Activated T-helper 17 cell treated with anti-CD3 and anti-CD28 coated beads, Interleukin-2, amount 50 U/mL, for 72 hours (primary cell): ENCODE measurements at places on chromosomes 13 and 19. TPM values are rescaled to one million over a fixed set of nuclear protein-coding genes. Genes with fewer than 3 reads are reported as not detected.

DNA sequence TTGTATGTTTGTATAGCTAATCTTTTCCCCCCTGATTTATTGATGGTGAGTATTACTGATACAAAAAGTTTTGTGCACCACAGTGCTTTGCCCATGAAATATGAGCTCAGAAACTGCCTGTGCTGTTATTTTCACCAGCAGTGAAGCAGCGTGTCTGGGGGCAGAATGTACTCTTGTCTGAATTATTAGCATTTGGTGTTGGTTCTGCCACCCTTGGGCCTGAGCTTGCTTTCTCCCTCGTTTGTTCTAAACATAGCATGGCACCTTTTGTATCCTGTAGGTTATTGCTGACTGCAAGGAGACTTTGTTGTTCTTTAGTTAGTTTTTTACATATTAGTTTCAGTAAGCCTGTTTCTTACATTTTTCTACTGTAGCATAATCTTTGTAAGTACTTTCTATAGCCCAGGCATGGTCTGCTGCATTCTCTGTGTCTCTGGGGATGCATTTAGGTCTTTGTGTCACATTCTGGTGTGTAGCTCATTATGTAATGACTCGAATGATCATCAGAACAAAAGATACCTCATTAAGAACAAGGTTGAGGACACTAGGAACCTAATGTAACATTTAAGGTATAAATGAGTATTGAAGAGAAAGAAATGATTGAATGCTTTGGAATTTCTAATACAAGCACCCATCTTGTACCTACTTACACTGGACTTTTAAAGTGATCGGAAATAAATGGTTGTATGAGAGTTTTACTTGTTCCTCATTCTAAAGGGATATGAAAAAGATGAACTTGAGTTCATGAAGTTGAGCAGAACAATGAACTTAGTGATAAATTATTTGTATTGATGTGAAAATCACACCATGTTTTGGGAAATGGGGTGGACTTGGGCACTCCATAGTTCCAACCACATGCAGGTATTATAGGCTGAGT is 50.3 kb upstream of the GPI start:
- no peaks in the 10 kb centered on the region for H3K27me3 ChIP-seq
- no peak overlapping the region for H3K4me3 ChIP-seq
- H3K4me1 ChIP-seq, result peaks cover 39% of the 10 kb centered on the region
- ATAC-seq, result no peak

DNA sequence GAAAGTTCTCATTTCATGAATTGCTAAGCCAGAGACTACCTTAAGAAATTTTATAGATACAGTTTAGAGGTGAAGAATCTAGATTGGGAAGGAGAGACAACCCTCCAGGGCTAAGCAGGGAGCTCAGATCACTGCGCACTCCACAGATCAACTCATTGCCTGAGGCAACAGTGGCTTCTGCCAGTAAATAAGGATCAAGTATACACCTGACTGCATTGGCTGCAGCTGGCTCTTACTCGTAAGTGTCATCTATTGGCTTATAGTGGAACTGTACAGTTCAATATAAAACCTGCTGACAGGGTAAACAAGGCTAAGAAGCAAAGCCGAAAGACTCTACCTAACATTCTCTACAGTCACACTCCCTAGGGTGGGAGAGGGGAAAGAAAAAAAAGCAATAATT is 18.0 kb upstream of the C1QTNF9B start:
- no peak for ATAC-seq
- no peak overlapping the region for H3K4me3 ChIP-seq
- peaks cover 36% of the 10 kb centered on the region for H3K27me3 ChIP-seq
- H3K36me3 ChIP-seq, result no peaks in the 10 kb centered on the region

DNA sequence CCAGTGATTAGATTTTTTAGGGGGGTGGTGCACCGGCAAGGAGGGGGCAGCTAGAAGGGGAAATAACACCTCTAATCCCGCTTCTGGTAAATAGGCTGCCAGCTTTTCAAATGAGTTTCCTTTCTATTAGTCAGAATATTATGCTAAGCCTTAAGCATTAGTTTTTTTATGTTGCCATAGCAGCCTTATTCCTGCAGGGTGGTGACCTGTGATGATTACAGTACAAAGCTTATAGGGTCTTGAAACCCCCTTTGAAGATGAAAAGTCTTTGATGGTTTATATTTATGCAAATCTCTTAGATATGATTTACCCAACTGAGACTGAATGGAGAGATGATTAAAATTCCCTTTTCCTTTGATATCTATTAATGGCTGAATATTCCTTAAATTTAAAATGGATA is 109.8 kb downstream of the ZIC5 start:
- H3K27ac ChIP-seq, result no peak overlapping the region
- ATAC-seq, result no peak
- peaks cover 8% of the 10 kb centered on the region for H3K27me3 ChIP-seq

GRCh38 chr13:57352114-57352513 is 185.1 kb downstream of the PRR20E start:
- no peaks in the 10 kb centered on the region for H3K27me3 ChIP-seq
- ATAC-seq, result no peak
- no peaks in the 10 kb centered on the region for H3K4me1 ChIP-seq
- H3K27ac ChIP-seq, result no peak overlapping the region

The MBD3L1 gene
- total RNA-seq, result not detected

The NKPD1 gene
- total RNA-seq, result 0.06 TPM

DNA sequence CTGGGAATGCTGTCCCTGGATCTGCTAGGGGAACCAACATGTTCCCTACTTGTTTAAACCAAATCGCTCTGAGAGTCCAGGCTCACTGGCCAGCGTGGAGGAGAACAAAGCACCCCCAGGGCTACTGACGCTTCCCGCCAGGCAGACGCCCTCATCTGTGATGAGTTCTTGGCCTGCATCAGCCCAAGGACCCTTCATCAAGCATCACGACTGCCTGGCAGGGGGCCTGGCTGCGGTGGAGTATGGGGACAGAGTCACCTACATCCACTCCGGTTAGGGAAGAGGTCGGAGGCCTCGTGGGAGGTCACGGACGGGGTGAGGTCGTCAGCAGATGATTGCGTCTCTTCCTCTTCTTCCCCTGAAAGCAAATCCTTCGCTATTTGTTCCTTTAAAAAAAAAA is 17.7 kb downstream of the MIER2 start:
- H3K27me3 ChIP-seq, result no peaks in the 10 kb centered on the region
- no peaks in the 10 kb centered on the region for H3K4me1 ChIP-seq
- no peak overlapping the region for H3K27ac ChIP-seq
- no peak overlapping the region for H3K4me3 ChIP-seq

DNA sequence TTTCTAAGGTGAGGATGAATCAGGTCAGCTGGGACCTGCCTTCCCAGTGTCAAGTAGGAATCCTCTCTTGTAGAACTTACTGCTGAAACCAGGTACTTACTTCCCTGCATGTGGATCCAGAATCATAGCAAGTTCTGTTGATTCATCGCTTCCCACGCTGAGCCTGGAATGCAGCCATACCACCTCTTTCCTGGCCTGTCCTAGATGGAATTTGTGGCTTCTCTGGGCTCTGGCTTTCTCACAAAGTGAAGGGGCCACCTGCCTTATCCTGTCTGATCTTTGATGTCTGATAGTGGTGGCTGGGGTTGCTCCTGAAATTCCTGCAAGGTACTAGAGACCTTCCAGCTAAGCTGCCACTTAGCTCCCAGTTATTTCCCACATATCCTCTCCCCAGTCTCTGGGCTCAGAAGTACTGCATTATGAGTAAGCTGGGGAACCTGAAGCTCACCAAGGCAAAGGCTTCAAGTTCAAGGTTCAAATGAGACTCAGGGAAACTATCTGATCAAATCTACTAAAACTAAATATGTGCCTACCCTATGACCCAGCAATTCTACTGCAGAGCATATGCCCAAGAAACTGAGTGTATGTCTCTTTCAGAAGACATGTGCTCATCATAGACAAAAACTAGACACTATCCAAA is 103.5 kb downstream of the SUCLA2 start:
- no peak overlapping the region for H3K4me3 ChIP-seq
- no peaks in the 10 kb centered on the region for H3K4me1 ChIP-seq
- no peaks in the 10 kb centered on the region for H3K36me3 ChIP-seq
- H3K27ac ChIP-seq, result no peak overlapping the region
- no peaks in the 10 kb centered on the region for H3K27me3 ChIP-seq
- ATAC-seq, result no peak

DNA sequence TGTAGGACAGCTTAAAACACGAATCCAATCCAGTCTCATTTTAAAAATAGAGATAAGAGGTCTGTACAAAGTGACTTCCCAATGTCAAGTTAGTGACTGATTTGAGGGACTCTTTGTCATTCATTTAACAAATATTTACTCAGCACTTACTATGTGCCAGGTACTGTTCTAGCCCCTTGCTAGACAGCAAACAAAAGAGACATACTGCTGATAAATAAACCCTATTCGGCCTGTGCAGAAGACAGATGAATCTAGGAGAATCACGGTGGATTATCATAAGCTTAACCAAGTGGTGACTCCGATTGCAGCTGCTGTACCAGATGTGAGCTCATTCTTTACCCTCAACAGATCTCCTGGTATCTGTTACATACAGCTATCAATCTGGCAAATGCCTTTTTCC is 6.4 kb upstream of the ELF1 start:
- H3K4me3 ChIP-seq, result no peak overlapping the region
- no peaks in the 10 kb centered on the region for H3K36me3 ChIP-seq
- H3K27ac ChIP-seq, result peak overlapping the region; percentile 15

The GJB2 gene
- total RNA-seq, result 42.5 TPM

DNA sequence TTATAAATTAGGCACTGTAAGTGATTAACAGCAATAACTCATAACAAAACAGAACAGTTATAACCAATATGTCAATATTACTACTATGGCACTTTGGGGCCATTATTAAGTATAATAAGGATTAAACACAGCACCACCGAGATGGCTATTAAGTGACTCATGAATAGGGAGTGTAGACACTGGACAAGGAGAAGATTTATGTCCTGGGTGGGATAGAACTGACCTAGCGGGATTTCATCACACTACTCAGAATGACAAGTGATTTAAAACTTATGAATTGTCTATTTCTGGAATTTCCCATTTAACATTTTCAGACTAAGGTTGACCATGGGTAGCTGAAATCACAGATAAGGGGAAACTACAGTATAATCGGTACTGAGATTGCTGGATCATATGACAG is 79.0 kb upstream of the SLC7A1 start:
- no peak overlapping the region for H3K27ac ChIP-seq
- peaks cover 12% of the 10 kb centered on the region for H3K27me3 ChIP-seq
- ATAC-seq, result no peak
- no peaks in the 10 kb centered on the region for H3K36me3 ChIP-seq
- H3K4me3 ChIP-seq, result no peak overlapping the region

DNA sequence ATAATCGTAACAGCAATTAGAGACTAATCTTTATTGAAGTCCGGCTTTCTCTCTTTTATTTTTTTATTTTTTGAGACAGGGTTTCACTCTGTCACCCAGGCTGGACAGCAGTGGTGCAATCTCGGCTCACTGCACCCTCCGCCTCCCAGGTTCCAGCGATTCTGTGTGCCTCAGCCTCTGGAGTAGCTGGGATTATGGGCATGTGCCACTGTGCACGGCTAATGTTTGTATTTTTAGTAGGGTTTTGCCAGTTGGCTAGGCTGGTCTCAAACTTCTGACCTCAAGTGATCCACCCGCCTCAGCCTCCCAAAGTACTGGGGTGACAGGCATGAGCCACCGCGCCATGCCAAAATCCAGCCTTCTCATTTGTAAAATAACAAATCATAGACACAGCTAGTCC is 3.7 kb downstream of the APOC2 start:
- H3K27me3 ChIP-seq, result no peaks in the 10 kb centered on the region
- no peak for ATAC-seq
- H3K4me1 ChIP-seq, result no peaks in the 10 kb centered on the region
- H3K27ac ChIP-seq, result no peak overlapping the region
- peaks cover 2% of the 10 kb centered on the region for H3K36me3 ChIP-seq

- H3K27ac ChIP-seq, result no peak overlapping the region
- H3K36me3 ChIP-seq, result peaks cover 27% of the 10 kb centered on the region
- ATAC-seq, result peak; percentile 7
Measured at GRCh38 chr13:99982036-99982730, 599 bp downstream of the ZIC2 start.

The ACP7 gene
- not detected for total RNA-seq

The CEACAM19 gene
- total RNA-seq, result 1.1 TPM

DNA sequence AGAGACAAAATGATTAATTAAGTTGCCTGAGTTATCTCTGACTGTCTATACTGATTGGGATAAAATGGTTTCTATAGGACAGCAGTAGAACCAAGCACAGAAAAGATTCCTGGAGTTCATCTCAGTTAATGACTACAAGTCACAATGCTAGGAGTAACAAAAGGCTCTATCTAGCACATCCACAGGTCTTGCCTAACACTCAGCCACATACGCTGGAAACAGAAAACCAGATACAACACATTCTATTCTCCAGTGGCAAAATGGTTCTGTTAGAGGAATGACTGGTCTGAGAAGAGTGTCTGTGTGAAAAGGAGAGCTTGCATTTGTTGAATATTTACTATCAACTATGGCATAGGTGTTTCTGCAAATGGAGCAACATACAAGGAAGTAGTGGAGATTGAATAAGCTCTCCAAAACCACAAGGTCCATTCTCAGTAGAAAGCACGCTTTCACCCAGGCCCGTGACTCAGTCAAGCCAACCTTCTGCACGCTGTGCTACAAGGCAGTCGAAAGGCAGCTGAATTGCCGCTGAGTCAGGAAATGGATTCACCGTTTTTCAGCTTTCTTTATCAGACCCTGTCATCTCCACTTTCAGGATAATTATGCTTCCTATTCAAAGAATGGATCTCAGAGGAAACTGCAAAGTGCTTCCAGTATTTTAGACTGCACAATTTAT is 761.5 kb downstream of the EFNB2 start:
- no peaks in the 10 kb centered on the region for H3K36me3 ChIP-seq
- H3K27me3 ChIP-seq, result no peaks in the 10 kb centered on the region
- no peak overlapping the region for H3K4me3 ChIP-seq
- no peak for ATAC-seq

GRCh38 chr13:79749984-79750551 is 269.1 kb downstream of the NDFIP2 start:
- ATAC-seq, result no peak
- H3K4me3 ChIP-seq, result no peak overlapping the region
- H3K4me1 ChIP-seq, result no peaks in the 10 kb centered on the region

The RDH8 gene
- 0.26 TPM for total RNA-seq

DNA sequence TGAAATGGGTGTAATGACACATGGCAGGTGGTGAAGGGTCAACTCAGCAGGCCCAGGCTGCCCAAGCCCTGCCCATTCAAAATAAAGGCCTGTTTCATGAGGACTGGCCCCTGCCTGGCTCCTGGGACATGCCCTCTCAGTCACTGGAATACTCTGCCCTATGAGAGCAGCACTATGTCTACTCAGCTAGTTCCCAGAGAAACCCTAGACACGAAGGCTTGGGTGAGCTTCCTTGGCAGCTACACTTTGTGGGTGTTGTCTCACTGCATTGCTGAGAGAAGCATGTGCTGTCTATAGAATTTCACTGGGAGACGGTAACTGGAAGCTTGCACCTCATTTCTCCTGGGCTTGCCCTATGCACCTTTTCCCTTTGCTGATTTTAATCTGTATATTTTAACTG is 752.8 kb downstream of the LIG4 start:
- no peak for ATAC-seq
- H3K27ac ChIP-seq, result no peak overlapping the region
- no peaks in the 10 kb centered on the region for H3K36me3 ChIP-seq

GRCh38 chr19:7522923-7523667 is 671 bp downstream of the MCOLN1 start:
- peaks cover 6% of the 10 kb centered on the region for H3K36me3 ChIP-seq
- peak overlapping the region; percentile 79 for H3K4me3 ChIP-seq
- no peak overlapping the region for H3K27ac ChIP-seq
- H3K27me3 ChIP-seq, result no peaks in the 10 kb centered on the region
